CD8-positive, alpha-beta memory T cell (primary cell): ENCODE measurements at places on chromosomes 1 and 21. TPM values are rescaled to one million over a fixed set of nuclear protein-coding genes. Genes with fewer than 3 reads are reported as not detected.
A peak's percentile ranks its signal among the peaks of the same experiment; 100 is the strongest.

Gene FMO2
- not detected for total RNA-seq

Gene TEX38
- total RNA-seq: not detected

Gene TMEM82
- total RNA-seq: not detected

DNA sequence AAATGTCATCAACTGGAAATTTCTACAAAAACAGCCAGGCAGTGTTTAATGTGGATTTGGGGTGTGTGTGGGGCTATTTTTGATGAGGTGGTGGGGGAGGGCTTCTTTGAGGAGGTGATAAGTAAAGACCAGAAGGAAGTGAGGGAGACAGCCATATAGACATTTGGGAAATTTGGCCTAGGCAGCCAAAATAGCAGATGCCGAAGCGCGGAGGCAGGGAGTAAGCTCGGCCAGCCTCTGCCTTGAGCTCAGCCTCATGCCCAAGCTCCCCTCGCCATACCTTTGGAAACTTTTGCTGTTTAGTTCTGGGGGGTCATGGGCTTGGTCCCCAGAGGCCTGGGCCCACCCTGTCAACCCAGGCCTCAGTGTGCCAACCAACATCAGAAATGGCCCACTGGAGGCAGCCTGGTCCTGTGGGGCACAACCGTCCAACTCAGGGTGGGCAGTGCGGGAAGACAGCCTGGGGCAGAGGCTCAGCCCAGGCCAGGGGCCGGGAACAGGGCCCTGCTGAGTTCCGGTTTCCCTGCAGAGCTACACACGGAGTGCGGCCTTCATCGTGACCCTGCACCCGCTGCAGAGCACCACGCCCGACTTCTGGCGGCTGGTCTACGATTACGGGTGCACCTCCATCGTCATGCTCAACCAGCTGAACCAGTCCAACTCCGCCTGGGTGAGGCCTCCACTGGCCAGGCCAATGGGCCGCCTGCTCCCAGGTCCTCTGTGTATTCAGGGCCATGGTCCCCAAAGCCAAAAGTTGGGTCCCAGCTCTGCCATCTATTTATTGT, 84.0 kb downstream of the PTPRU start:
- DNase-seq: no peak

DNA sequence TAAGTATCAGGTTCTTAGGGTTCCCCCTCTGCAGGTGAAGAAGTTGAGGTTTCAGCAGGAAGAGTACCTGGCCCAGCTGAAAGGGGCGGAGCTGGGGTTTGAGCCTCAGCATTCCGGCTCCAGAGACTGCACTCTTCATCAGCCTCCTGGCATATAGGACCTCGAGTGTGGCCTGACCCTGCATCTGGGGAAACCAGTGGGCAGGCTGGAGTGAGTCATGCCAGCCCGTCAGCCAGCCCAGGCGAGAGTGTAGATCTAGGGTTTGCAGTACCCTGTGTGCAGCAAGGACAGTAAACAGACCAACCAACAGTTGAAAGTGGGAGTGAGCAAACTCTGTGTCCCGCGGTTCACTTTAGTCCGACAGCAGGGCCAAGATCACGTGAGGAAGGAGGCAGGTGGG, 14.1 kb downstream of the MFSD2A start:
- no peak for DNase-seq

GRCh38 chr21:31186916-31187315, 148.6 kb upstream of the KRTAP19-8 start:
- DNase-seq: no peak

- DNase-seq: no peak
Observed at GRCh38 chr1:53938136-53938830, 7.2 kb downstream of the IFT25 start.

- DNase-seq: no peak
Observed at GRCh38 chr1:44345187-44345775, 9.8 kb downstream of the ERI3 start.

DNA sequence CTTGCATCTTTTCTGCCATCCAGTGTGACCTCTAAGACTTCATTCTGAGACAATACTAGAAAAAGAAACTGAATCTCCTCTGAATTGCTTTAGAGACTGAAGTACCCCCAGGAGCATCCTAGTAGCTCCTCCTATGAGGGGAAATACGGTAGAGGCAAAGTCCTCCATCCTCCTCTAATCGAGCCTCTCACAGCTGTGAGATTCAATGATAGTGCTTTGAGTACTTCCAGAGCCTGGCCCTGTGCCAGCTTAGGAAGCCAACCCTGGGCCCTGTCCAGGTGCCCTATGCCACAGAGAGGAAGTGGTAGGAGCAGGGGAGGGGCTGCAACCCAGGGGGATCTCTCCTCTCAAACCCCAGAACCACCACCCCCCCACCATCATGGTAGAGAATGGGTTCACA, 10.7 kb downstream of the RORC start:
- DNase-seq: peak; percentile 24

GRCh38 chr1:13790290-13791030, 90.5 kb downstream of the PRDM2 start:
- DNase-seq: no peak
